ENCODE measurements at places on chromosomes 7 and 10.

GRCh38 chr7:68730964-68731363 lies 867.3 kb upstream of the AUTS2 start:
- DNase-seq: no peak

DNA sequence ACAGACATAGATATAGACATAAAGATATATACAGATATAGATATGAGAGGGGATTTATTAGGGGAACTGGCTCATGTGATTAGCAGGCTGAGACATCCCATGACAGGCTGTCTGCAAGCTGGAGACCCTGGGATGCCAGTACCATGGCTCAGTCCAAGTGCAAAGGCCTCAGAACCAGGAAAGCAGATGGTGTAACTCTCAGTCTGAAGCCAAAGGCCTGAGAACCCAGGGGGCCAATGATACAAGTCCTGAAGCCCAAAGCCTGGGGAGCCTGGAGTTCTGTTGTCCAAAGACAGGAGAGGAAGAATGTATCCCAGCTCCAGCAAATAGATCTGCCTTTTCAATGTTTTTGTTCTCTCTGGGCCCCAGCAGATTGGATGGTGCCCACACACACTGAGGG lies 5.5 kb downstream of the NCOA4 start:
- DNase-seq: no peak

GRCh38 chr7:73621168-73622063 lies 2.9 kb downstream of the MLXIPL start:
- no peak for DNase-seq

DNA sequence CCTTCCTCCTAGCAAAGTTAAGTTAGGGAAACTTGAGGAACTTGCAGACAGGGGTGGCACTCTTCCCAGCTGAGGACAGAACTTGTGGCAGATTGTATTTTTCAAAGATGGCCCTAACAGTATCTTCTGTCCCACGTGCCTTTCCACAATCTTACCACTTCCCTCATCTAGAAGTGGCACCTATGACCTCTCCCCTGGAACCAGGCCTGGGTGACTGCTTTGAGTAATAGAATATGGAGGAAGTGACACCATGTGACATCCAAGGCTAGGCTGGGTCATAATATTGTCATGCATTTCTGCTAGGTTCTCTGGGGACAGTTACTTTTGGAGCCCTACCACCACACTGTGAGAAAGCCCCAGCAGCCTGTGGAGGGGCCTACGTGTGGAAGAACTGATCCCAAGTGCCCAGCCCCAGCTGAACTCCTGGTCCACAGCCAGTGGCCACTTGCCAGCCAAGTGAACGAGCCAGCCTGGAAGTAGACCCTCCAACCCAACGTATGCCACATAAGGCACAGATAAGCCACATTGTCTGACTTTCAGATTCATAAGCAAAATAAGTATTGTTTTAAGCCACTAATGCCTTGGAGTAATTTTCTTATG lies 193.7 kb downstream of the PTPN20 start:
- peak; percentile 60 for DNase-seq
